T-helper 9 cell (primary cell): ENCODE measurements at places on chromosomes 12 and 14.

GRCh38 chr12:132148368-132149045, 4.2 kb downstream of the NOC4L start:
- DNase-seq: no peak

- DNase-seq: no peak
These were observed 14.1 kb downstream of the ATP6V0A2 start for GRCh38 chr12:123726244-123726643.

DNA sequence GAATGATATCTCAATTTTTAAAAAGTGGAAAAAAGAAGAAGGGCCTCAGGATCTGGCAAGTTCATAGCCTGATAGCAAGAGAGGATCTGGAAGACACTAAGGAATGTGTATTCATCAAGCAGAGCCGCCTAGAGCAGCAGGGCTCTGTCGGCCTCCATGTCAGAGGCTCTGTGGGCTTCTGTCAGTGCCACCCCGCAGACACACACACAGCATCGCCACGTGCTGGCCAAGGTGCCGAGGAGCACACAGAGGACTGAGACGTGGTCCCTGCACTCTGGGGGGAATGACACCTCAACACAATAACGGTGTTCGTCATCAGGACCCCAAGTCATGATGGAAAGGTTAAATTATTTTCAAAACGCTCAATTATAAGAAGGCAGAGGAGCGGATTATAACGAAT, 21.3 kb upstream of the PRMT8 start:
- no peak for DNase-seq

GRCh38 chr12:54401119-54401518, 16.6 kb upstream of the ZNF385A start:
- no peak for DNase-seq

DNA sequence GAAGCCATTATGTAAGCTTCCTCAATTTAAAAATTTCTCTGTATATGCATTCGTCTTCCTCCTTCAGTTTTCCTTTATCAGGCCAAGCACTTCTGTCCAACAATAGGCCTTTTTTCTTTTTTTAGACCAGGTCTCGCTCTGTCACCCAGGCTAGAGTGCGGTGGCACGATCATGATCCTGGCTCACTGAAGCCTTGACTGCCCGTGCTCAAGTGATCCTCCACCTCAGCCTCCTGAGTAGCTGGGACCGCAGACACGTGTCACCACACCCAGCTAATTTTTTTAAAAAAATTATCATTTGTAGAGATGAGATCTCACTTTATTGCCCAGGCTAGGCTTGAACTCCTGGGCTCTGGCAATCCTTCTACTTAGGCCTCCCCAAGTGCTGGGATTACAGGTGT, 25.8 kb downstream of the TAOK3 start:
- no peak for DNase-seq

DNA sequence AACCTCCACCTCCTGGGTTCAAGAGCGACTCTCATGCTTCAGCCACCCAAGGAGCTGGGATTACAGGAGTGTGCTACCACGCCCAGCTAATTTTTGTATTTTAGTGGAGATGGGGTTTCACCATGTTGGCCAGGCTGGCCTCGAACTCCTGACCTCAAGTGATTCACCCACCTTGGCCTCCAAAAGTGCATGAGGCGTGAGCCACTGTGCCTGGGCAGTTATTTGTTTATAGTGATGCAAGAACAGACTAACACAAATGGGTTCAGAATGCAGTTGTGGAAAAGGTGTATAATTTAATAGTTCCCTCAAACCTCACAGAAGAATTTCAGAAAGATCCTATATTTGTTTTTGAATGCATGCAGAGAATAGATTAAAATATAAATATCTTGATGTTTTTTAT, 447.1 kb downstream of the ZFP36L1 start:
- DNase-seq: no peak

GRCh38 chr14:101087614-101088394, 184.3 kb upstream of the RTL1 start:
- DNase-seq: no peak

- no peak for DNase-seq
These were observed 42.9 kb upstream of the TESC start for GRCh38 chr12:117142094-117142493.

GRCh38 chr12:31850268-31850667, 108.9 kb upstream of the RESF1 start:
- DNase-seq: no peak

DNA sequence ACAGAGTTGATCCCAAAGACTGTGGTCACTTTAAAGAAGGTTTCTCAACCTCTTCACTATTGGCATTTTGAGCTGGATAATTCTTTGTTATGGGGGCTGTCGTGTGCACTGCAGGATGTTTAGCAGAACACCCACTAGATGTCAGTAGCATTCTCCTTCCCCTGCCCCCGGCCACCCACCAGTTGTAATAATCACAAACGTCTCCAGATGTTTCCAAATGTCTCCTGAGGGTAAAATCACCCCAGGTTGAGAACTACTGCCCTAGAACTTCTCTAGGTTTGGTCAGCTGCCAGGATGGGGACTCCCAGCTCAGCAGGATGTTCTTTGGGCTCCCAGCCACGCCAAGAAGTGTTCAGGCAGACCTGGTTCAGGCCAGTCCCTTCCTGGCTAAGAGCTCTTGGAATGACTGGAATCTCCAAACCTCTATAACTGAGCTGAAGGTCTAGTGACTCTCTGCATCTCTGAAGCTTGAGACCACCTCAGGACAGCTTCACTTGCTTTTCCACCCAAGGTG, 12.5 kb upstream of the AJUBA start:
- no peak for DNase-seq

- no peak for DNase-seq
These were observed 61.3 kb downstream of the TRAF3 start for GRCh38 chr14:102838501-102838900.

- DNase-seq: no peak
These were observed 648.1 kb downstream of the BCL11B start for GRCh38 chr14:98623788-98624415.

DNA sequence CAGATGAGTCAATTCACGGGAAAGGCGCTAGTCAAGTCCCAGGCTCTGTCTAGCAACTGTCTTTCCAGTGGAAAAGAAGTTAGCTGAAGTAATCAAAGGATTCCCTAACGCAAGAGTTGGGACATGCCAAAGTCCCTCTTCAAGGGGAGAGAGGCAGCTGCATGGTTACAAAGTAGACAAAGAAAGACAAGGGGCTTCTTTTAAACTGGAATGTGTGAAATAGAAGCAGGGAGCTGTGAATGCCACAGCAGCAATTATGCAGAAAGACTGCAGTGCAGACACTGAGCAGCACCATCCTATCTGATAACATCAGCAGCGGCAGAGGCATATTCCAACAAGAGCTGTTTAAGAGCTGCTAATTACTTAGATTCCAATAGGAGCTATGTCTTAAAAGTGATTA, 12.5 kb upstream of the CIPC start:
- DNase-seq: no peak

DNA sequence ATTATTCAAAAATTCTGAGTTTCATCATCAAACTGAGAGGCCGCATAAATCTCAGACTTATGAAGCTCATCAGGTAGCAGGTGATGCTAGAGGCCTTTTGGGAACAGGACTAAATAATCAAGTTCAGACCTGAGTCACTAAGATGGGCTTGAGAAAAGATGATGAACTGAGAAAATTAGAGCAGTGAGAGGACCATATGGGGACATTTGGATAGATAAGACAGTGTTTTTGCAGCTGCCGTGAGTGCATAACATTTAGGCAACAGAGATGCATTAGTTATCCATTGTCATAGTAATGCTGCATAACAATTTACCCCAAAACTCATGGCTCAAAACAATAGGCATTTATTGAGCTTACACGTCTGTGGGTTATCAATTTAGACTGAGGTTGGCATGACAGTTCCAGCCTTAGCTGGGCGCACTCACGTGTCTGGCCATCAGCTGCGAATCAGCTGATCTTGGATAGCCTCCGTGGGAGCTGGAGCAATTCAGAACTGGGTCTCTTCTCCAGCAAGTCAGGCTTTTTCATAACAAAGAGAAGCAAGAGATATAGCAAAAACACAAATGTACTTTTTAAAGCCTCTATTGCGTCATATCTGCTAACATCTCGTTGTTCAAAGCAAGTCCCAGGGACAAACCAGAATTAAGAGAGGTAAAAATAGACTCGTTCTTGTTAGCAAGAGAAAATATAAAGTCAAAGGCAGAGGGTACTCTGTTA, 72.8 kb downstream of the CAPZA3 start:
- DNase-seq: no peak

DNA sequence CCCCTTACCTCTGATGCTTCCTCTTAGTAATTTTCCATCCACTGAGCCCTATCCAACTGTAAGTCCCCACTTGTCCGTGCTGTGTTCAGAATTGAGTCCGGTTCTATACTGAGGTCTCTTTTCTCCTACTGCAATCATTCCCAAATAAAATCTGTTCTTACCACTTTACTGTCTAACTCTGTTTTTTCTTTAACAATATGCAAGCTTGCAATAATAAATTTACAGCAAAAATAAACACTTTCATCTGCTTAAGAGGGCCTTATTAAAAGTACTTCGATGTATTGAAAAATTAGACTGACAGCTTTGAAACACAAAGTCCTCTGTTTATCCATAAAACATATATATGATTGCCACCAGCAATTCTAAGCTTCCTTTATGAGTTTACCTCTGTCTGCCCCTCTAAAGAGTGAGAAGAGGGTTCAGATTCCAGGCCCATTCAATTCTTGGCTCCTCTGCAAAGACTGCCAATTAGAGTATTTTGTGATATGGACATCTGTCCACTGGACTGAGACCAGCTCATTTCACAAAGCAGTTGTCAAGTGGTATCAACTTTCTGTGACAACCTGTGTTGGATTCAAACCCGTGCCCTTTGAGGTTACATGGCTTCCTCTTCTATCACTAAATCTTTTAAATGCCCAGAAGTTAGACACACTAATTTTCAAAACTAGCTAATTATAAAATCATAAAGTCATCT, 39.9 kb upstream of the G2E3 start:
- no peak for DNase-seq

DNA sequence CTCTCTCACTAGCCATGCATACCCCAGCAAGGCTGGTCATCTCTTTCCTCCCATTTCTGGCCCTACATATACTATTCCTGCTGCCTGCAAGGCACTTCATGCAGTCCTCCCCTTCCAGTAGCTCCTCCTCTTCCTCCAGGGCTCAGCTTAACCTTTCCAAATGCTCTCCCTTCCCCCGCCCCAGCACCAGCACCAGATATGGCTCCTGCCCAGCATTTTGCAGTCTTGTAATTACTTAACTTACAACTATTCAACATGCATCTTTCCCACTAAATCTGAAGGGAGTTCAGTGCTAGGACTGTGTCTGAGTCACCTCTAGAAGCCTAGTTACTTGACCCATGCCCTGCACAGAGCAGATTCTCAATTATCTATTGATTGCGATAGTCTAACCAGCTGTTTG, 1.8 kb upstream of the FBXO21 start:
- DNase-seq: no peak

GRCh38 chr14:50875359-50876070, 3.7 kb downstream of the ABHD12B start:
- peak; percentile 25 for DNase-seq

DNA sequence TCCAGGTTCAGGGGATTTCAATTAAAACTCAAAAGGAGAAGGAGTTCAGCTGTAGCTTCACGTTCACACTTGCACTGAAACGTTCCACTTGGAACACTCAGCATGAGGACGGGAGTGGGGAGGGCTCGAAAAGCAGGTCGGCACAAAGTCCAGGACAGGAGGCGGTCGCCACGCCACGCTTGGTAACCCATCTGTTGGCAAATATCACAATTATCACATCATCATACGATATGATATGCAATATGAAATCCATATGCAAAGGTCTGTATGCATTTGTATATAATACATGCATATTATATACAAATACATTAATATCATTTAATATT, 17.2 kb downstream of the ADGRD1 start:
- no peak for DNase-seq

GRCh38 chr14:75971509-75971908, 10.3 kb downstream of the TGFB3 start:
- DNase-seq: no peak

DNA sequence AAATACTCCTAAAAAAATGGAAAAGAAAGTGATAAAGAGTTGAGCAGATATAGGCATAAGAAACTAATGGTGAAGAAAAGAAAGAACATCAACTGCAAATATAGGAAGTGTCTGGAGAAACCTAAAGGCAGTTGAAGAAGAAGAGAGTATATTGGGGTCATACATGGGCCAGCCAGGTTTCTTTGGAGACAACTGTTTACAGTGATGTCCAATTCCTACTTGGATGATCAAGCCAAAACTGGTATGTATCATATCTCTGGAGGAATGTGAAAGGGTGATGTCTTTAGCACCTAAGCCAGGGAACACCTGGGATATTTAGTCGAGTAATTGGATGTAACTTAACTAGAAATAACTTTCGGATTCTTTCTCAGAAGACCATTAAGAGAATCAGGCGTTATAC, 129.3 kb upstream of the FLRT2 start:
- no peak for DNase-seq

GRCh38 chr12:12590961-12591360, 20.7 kb upstream of the CREBL2 start:
- no peak for DNase-seq
